ENCODE measurements at places on chromosomes 5 and 9.

DNA sequence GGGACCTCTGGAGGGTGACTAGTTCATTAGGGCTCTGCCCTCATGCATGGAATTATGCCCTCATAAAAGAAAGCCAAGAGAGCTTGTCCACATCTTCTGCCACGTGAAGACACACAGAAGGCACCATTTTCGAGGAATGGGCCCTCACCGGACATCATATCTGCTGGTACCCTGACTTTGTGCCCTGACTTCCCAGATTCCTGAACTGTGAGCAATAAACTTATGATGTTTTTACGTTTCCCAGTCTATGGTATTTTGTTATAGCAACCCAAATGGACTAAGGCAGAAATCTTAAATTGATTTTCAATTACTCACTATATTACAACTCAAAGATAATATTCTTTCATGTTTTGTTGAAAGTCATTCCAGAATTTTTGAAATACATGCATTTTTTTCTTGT lies 163.8 kb upstream of the PAPPA start:
- DNase-seq: no peak

GRCh38 chr5:1730487-1730847 lies 69.2 kb downstream of the MRPL36 start:
- no peak for DNase-seq

- DNase-seq: no peak
Observed at GRCh38 chr5:156414391-156414790, 87.4 kb downstream of the SGCD start.

GRCh38 chr5:145408048-145408341 lies 427.1 kb downstream of the PRELID2 start:
- DNase-seq: no peak

GRCh38 chr9:34124099-34124498 lies 2.4 kb downstream of the DCAF12 start:
- no peak for DNase-seq

DNA sequence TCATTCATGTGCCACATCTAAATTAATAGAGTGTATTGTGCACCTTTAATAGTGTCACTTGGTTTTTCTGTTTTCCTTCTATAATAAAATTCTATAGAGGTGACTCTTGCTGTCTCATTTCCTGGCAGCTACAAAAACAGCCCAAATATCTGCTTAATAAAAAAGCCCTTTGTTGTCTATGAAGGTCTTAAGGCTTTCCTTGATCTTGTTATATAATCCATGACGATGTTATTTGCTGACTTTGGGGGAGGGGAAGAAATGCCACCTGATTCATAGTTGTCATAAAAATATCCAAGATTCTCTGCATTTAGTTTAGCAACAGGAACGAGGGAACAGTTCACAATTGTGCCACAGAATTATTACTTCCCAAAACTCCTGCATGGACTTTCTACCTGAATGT lies 31.3 kb downstream of the CPEB4 start:
- DNase-seq: no peak

GRCh38 chr5:88093765-88094164 lies 174.9 kb downstream of the TMEM161B start:
- DNase-seq: no peak

DNA sequence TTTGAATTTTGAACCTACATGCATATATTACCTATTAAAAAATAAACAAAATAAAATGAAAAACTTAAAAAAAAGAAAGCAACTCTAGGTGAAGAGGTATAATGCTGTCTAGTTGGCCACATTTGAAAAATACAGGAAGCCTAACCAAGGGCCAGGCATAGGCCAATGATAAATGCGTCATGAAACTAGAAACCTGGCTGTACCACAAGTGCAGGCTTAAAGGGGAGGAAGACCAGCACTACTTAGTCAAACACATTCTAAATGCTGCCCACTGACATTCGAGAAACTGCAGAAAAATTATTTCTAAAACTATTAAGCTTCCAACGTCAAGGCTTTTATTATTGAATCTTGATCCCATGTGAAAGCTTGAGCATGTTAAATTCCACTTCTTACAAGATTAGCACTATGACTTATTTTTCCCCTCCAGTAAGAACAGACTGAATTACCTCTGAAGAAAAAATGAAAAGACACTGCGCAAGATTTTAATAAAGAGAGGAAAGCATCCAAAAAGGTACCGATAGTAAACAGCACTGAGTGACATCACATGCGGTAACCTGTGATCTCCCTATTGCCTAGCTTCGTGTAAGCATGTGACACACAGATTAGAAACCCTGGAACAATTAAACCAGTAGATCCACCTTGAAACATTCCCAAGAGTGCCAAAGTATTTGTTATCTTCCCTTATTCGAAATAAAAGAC lies 16.2 kb downstream of the CDC14B start:
- no peak for DNase-seq

- DNase-seq: peak; percentile 30
Observed at GRCh38 chr5:116573279-116573701, 1.3 kb downstream of the SEMA6A start.

DNA sequence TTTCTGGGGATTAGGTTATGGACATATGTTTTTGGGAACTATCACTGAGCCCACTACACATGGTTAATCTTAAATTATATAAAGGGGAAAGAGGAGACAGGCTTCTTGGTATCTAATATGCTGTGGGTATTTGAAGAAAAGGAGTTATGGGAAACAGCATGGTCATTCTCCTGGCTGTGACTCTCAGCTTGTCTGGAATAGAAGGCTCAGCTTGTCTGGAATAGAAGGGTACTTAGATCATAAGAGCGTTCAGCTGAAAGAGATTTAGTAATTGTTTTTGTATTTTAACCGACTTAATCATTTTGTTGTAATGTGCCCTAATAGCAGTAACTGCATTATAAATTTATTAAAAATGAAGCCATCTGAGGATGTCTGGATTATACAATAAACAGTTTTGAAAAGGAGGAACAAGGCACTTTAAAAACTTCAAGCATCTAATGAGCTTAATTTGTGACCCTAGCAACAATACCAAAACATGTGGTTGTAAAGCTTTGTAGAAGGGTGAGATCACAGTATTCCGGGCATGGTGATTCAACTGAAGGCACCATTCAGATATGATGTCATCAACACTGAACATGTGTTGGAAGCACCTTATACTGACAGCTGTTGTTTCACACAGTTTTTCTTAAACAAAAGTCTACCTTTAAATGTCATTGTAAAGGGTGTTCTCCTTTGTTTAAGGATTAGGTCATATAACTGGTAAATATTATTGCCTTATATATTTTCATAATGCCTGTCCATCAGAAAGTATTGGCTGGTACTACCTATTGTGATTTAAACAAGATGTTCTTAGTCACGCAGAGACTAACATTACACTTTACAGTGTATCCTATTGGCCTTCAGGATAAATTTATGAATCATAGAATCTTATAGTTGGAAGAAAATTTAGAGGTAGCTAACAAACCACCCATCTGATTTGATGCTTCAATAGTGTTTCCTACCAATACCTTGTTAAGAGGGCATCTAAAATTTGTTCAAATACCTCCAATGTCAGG lies 2174.1 kb upstream of the WWC1 start:
- DNase-seq: no peak

DNA sequence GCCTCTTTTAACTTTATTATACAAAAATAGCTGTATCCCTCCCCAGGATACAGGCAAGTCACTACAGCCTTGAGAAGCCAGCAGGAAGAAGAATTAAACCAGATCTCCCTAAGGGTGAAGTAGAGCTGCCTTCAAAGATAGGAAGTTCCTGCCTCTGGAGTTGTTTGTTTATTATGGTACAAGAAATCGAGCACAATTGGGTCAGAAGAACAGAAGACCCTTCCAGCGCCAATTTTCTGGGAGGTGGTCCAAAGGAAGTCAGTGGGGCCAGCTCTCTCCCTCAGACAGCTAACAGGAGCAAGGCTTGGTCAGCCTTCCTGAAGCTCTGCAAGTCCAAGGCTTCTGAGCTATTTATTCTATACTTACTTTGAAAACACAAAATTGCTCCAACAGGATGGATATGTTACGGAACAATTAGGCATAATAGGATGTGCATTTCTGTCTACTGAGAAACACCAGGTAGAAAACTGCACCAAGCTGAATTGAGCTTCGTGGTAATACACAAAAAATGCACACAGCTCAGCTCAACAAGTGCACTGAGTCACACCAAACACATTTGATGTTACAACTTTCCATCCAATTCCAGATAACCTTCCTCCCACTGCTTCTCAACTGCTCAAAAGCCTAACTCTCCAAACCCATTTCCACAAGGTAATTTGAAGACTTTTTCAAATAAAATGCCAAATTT lies 16.0 kb downstream of the SERINC5 start:
- no peak for DNase-seq

DNA sequence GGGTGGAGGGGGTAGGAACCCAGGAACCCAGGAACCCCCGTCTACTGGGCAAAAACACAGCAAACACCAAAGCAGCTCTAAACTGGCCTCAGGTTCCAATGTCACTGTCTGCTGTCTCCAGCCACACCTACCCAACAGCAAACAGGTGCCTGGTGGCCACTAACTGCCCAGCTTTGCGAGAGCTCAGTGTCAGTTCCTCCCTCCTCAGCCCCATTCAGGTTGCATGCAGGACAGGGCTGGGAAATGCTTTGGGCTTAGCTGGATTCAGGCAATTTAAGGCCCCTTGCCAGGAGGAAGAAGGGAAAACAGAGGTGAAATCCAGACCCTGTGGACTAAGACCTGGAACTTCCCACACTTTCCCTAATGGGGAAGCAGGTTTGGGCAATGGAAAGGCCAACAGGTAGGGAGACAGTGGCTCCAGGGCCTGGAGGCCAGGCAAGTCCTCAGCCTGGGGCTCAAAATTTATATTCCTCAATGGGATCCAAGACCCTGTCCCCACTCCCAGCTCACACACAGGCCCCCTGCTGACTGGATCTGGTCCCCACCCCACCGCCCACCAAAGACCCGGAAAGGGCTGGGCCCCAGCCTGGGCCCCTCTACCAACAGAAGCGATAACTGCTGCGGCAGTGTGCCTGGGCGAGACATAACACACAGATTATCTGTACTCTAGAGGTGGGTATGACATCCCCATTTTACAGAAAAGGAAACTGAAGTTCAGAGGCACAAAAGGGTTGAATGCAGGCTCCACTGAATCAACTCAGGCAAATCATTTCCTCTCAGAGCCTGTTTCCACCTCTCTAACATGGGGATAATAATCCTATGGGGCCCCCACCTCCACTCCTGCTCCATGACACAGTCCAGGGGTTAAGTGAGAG lies 3.5 kb downstream of the EEIG1 start:
- no peak for DNase-seq

GRCh38 chr5:1536322-1536845 lies 12.6 kb upstream of the LPCAT1 start:
- no peak for DNase-seq

GRCh38 chr5:102368392-102368791 lies 72.3 kb upstream of the SLCO4C1 start:
- DNase-seq: no peak

DNA sequence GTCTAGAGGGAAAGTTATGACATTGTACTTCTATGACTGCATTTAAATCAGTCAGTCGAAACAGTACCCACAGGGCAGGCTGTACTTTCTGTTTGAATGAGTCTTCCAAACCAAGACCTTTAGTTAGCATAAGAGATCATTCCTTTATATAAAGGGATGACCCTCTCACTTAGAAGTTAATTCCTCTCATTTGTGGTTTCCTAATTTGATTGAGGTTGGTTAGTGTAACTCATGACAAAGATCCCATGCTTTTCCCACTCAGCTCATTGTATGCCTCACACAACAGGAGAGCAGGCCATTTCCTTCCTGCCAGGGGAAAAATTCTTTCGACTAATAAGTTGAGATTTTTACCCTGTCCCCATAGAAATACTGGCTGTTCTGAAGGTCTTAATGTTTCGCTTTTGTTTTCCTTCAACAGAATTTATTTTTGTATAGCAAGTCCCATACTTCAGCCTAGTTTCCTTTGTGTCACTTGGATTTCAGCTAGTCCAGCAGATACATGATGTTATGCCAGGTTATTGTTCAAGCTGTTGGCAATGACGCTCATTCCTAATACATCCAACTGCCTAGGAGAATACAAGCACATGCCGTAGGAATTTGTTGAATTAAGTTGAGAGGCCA lies 500.7 kb downstream of the SPATA31D1 start:
- no peak for DNase-seq

DNA sequence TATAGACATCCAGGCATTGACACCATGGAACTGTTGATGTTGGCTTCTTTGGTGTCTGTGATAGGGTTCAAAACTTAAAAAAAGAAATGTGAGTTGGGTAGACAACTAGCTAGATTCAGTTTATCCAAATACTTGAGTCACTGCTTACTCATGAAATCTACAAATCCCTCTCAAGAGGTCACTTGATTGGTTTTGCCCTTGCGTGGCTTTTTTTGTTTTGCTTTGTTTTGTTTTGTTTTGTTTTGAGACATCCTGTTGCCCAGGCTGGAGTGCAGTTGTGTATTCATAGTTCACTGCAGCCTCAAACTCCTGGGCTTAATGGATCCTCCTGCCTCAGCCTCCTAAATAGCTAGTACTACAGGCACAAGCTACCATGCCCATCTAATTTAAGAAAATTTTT lies 10.5 kb upstream of the ENTREP1 start:
- DNase-seq: no peak

GRCh38 chr9:27540502-27540901 lies 10.9 kb upstream of the MOB3B start:
- DNase-seq: no peak

DNA sequence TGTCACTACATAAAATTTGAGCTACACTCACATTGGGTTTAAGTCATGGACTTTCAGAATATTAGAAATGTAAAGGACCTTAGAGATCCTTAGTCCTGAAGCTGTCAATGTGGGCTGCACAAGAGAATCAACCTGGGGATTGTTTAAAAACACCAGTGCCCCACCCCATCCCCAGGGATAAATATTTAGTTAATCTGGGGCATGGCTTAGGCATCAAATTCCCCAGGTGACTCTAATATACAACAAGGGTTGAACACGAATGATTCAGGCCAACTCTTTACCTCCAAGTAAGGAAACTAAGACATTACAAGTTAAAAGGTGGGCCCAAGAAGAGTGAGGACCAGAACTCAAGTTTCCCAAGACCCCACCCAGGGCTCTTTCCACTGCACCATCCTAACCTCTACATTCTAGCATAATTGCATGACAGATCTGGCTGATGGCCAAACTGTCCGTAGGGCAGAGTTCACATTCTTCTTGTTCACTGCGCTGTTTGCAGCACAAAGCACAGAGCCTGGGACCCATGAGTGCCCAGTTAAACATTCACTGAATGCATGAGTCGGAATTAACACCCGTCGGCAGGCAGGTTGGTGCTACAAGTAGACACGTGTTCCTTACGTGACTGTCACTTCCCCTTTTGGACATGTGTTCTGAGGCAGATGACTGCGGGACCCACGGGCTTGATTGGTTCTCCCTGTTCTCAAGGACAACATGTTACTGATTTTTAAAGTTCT lies 25.2 kb downstream of the CYFIP2 start:
- no peak for DNase-seq

DNA sequence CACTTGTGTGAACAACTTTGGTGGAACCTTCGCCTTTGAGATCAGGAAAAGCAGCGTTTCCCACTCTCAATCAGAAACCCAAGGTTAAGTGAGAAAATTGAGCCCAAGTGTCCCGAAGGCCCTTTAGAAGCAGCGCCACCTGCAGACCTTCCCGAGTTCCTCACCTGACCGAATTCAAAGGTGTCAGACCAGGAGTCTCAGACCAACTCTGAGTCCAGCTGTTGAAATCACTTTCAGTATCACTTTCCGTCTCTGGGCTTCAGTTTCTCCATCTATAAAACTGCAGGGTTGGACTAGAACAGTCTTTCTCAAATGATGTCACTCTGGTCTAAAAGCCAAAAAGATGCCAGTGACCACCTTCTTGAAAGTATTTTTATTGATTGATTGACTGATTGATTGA lies 31.7 kb upstream of the GRHPR start:
- peak; percentile 35 for DNase-seq

GRCh38 chr9:81759680-81760215 lies 70.4 kb upstream of the TLE1 start:
- DNase-seq: no peak
